ENCODE measurements at places on chromosomes 1 and 21.

- DNase-seq: no peak
Measured at GRCh38 chr1:40633523-40633922, 32.0 kb downstream of the RIMS3 start.

- DNase-seq: no peak
Measured at GRCh38 chr1:81556968-81557367, 243.8 kb upstream of the ADGRL2 start.

GRCh38 chr1:203127666-203128430, at the start of gene ADORA1:
Gene ADORA1 (plus strand): TSS chr1:203127726. CDS start chr1:203128842, 1,116 bp downstream.
- DNase-seq: peak; percentile 80

- DNase-seq: peak; percentile 100
Measured at GRCh38 chr1:18956193-18957135, at the start of gene IFFO2. Gene IFFO2 (minus strand): TSS chr1:18956676. CDS start chr1:18956332, 344 bp downstream.

GRCh38 chr21:26131554-26131953, 39.0 kb downstream of the APP start:
- no peak for DNase-seq

Data from SK-N-SH (cell line).